ENCODE measurements at places on chromosomes 16 and 17. TPM values are rescaled to one million over a fixed set of nuclear protein-coding genes. Genes with fewer than 3 reads are reported as not detected.

- no peak overlapping the region for H3K4me3 ChIP-seq
- no peaks in the 10 kb centered on the region for H3K36me3 ChIP-seq
- no peak overlapping the region for H3K27ac ChIP-seq
- H3K4me1 ChIP-seq = peaks cover 2% of the 10 kb centered on the region
Measured at GRCh38 chr17:48733632-48734328, 5.2 kb upstream of the HOXB13 start.

- no peaks in the 10 kb centered on the region for H3K4me1 ChIP-seq
- no peak overlapping the region for H3K4me3 ChIP-seq
- no peaks in the 10 kb centered on the region for H3K36me3 ChIP-seq
- DNase-seq = no peak
Measured at GRCh38 chr17:78934681-78935418, 9.7 kb upstream of the TIMP2 start.

- peaks cover 5% of the 10 kb centered on the region for H3K4me1 ChIP-seq
- H3K4me3 ChIP-seq = no peak overlapping the region
- H3K36me3 ChIP-seq = no peaks in the 10 kb centered on the region
- H3K27me3 ChIP-seq = peaks cover 7% of the 10 kb centered on the region
Measured at GRCh38 chr17:27453471-27453870, 2.8 kb upstream of the KSR1 start.

GRCh38 chr17:31843070-31843745, 15.8 kb downstream of the COPRS start:
- H3K27ac ChIP-seq = no peak overlapping the region
- no peaks in the 10 kb centered on the region for H3K27me3 ChIP-seq
- H3K4me3 ChIP-seq = no peak overlapping the region
- H3K4me1 ChIP-seq = no peaks in the 10 kb centered on the region

GRCh38 chr17:7144213-7144612, 29.6 kb upstream of the ASGR2 start:
- no peak for DNase-seq
- H3K4me3 ChIP-seq = no peak overlapping the region
- no peak overlapping the region for H3K27ac ChIP-seq
- H3K36me3 ChIP-seq = no peaks in the 10 kb centered on the region
- no peaks in the 10 kb centered on the region for H3K27me3 ChIP-seq

DNA sequence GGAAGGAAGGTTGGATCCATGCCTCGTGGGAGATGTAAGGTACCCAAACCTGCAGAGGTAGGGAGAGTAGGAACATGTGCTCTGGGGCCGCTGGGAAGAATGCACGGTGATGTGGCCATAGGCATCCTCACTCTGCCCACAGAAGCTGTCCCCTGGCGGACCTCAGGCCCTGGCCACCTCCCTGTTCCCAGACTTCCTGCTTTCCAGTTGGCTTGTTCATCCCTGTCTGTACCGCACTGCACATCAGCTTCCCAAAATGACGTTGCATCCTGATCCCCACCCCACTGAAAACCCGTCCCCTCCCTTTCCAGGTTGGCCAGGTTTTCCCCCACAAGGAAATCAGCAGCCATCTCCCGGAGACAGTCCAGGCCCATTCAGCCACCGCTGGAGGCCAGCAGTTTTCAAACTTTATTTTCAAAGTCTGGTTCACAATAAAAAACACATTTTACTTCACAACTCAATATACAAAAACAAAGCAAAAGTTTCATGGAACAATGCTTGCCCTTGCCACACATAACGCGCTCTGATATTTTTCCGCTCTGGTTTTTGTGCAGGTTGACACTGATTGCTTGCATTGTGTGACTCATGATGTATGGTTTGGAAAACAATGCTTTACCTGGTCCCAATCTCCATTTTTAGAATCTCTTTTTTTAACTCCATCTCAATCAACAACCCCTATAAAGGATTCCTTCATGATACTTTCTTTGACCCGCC, 143.0 kb downstream of the GAS7 start:
- no peak for DNase-seq
- no peaks in the 10 kb centered on the region for H3K4me1 ChIP-seq
- no peak overlapping the region for H3K27ac ChIP-seq
- H3K36me3 ChIP-seq = no peaks in the 10 kb centered on the region
- H3K4me3 ChIP-seq = no peak overlapping the region

DNA sequence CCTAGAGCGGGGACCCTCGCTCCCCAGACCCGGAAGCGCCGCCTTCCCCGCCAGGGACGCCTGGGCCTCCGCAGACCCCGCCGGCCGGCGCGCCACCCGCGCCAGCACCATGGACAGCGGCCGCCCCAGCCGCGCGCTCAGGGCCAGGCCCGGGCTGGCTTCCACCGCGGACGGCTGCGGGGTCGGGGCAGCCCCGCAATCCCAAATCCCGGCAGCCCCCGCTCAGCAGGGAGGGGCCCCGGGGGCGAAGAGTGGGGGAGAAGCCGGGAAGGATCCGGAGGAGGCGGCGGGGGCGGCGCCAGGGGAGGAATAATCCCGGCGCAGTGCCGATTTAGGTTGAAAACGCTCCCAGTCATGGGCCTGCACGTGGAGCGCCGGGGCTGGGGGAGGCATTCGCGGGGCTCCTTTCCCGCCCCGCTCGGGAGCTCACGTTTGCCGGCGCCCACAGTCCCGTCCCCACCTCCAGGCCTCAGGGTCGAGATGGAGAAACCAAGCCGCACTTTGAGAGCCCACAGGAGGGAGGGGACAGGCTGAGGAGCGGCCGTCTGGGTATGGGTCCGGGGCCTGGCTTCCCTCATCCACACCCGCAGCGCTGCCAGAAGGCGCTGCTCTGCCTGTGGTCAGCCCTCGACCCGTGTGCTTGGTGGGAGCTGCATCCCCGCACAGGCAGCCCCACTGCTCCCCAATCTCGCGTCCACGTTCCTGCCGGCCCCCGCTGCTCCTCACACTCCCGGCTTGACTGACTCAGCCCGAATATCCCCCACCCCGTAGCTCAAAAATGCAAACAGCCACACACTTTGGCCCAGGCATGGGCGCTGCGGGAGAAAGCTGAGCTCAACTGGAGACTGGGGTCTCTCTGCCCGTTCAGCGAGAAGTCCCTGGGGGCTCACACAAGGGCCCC, 4.7 kb downstream of the FBXL16 start:
- H3K4me1 ChIP-seq = peaks cover 3% of the 10 kb centered on the region
- H3K27me3 ChIP-seq = peaks cover 80% of the 10 kb centered on the region
- H3K36me3 ChIP-seq = no peaks in the 10 kb centered on the region
- H3K27ac ChIP-seq = no peak overlapping the region
- DNase-seq = no peak

GRCh38 chr16:57500578-57501111, 14.4 kb upstream of the DOK4 start:
- no peaks in the 10 kb centered on the region for H3K36me3 ChIP-seq
- no peaks in the 10 kb centered on the region for H3K27me3 ChIP-seq
- no peak overlapping the region for H3K27ac ChIP-seq

- H3K36me3 ChIP-seq = no peaks in the 10 kb centered on the region
- no peak overlapping the region for H3K4me3 ChIP-seq
- DNase-seq = no peak
- H3K27ac ChIP-seq = no peak overlapping the region
- H3K27me3 ChIP-seq = no peaks in the 10 kb centered on the region
- H3K4me1 ChIP-seq = no peaks in the 10 kb centered on the region
Measured at GRCh38 chr17:9566067-9566466, 9.6 kb downstream of the STX8 start.

- peaks cover 13% of the 10 kb centered on the region for H3K4me1 ChIP-seq
- H3K36me3 ChIP-seq = no peaks in the 10 kb centered on the region
- H3K27me3 ChIP-seq = no peaks in the 10 kb centered on the region
- no peak overlapping the region for H3K27ac ChIP-seq
- no peak for DNase-seq
- no peak overlapping the region for H3K4me3 ChIP-seq
Measured at GRCh38 chr16:88775825-88776224, 9.2 kb downstream of the PIEZO1 start.

DNA sequence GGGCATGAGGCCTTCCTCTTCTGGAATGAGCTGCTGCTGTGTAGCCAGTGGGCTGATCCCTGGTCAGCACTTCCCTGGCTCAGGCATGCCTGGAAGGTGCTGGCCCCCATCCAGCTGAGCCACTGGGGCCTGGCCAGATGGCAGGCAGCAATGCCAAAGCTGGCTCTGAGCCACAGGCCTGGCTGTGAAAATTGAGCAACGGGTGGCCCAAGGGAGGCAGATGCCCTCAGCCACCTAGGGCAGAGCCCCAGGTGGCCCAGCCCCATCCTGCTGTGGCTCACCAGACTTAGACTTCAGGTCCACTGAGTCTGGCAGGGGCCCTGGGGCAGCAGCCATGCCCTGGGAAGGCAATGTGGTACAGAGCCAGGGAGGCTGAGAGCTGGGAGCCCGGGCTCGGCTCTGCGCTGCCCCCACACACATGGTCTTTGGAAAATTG, 8.5 kb upstream of the CRHR1 start:
- no peaks in the 10 kb centered on the region for H3K36me3 ChIP-seq
- H3K4me3 ChIP-seq = no peak overlapping the region
- peaks cover 9% of the 10 kb centered on the region for H3K4me1 ChIP-seq
- H3K27me3 ChIP-seq = no peaks in the 10 kb centered on the region
- no peak overlapping the region for H3K27ac ChIP-seq

DNA sequence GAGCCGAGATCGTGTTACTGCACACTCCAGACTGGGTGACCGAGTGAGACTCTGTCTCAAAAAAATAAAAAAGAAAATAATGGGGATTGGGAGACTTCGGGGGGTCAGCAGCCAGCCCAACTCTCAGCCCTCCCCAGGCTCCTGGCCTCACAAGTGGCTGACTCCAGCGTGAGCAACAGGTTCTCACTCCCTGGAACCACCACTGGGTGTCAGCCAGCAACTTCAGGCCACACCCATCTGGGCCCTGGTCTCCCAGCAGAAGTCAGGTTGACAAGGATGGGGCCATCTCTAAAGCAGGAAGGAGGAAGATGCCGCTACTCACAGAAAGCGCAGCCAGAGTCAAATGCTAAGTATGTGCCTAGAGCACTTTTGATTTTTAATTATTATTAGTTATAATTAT, 139.4 kb downstream of the C16orf78 start:
- no peak overlapping the region for H3K4me3 ChIP-seq
- H3K4me1 ChIP-seq = no peaks in the 10 kb centered on the region
- H3K27ac ChIP-seq = no peak overlapping the region
- DNase-seq = no peak

- H3K4me3 ChIP-seq = no peak overlapping the region
- H3K27ac ChIP-seq = no peak overlapping the region
- H3K4me1 ChIP-seq = no peaks in the 10 kb centered on the region
- DNase-seq = no peak
Measured at GRCh38 chr16:58016840-58017446, 8.6 kb upstream of the MMP15 start.

DNA sequence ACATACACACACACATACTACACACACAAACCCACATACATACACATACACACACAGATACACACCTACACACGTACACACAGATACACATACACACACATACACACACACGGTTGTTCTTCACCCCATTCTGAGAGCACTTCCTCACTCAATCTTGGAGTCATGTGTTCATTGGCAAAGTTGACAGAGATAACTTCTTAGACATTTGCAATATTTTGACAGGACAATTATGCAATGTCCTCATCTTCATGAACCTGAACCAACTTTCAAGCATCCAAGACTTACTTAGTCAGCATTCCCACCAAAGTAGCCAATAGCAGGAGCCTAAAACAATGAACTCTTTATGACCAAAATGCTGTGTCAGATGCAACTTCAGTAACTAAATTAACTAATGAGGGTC, 77.1 kb upstream of the DNAH17 start:
- H3K36me3 ChIP-seq = no peaks in the 10 kb centered on the region
- DNase-seq = no peak
- no peak overlapping the region for H3K4me3 ChIP-seq
- no peaks in the 10 kb centered on the region for H3K4me1 ChIP-seq
- H3K27ac ChIP-seq = no peak overlapping the region

GRCh38 chr16:66935314-66936011, at the start of gene CES2:
Gene CES2, plus strand, starts transcription at chr16:66935516. Its CDS starts 120 bp downstream, at chr16:66935636.
- no peaks in the 10 kb centered on the region for H3K36me3 ChIP-seq
- peaks cover 9% of the 10 kb centered on the region for H3K4me1 ChIP-seq
- peaks cover 8% of the 10 kb centered on the region for H3K27me3 ChIP-seq

GRCh38 chr16:81307770-81308169, 7.0 kb upstream of the GAN start:
- no peaks in the 10 kb centered on the region for H3K4me1 ChIP-seq
- H3K27ac ChIP-seq = no peak overlapping the region
- no peak for DNase-seq
- H3K4me3 ChIP-seq = no peak overlapping the region
- H3K36me3 ChIP-seq = peaks cover 6% of the 10 kb centered on the region

- H3K4me1 ChIP-seq = no peaks in the 10 kb centered on the region
- no peak for DNase-seq
- H3K27me3 ChIP-seq = no peaks in the 10 kb centered on the region
- no peak overlapping the region for H3K27ac ChIP-seq
Measured at GRCh38 chr16:3216263-3216640, 18.7 kb downstream of the ZNF200 start.

DNA sequence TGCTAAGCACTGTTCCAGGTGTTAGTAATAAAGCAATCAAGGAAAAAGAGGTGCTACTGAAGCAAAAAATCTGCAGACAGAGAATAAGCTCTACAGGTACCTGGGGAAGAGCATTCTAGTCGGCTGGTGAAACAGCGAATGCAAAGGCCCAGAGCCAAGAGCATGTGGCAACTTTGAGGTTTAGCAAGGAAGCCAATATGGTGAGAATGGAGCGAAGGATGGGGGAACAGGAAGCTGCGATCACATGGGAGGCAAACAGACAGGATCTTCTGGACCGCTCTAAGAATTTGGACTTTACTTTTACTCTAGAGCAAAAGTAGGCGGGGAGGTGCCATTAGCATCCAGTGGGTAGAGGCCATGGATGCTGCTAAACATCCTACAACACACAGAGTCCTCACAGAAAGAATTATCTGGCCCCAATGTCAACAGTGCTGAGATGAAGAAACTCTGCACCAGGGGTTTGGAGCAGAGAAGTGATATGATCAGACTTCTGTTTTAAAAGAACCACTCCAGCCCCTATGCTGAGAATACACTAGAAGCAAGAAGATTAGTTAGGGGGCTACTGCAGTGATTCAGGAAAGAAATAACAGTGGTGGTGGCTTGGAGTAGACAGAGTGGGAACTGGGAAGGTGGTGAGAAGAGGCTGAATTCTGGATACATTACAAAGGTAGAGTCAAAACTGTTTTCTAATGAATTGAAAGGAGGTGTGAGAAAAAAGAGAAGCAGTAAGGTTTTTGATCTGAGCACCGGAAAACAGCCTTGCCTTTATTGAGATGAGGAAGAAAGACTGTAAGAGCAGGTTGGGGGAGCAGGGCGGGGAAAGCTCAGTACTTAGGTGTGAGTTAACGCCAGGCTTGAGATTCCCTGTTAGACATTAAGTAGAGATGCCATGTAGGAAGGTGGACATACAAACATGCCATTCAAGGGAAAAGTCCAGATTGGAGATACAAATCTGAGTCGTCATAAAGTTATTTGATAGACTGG, 11.0 kb downstream of the EFTUD2 start:
- H3K27ac ChIP-seq = no peak overlapping the region

- DNase-seq = no peak
- no peak overlapping the region for H3K27ac ChIP-seq
- no peak overlapping the region for H3K4me3 ChIP-seq
- no peaks in the 10 kb centered on the region for H3K4me1 ChIP-seq
- no peaks in the 10 kb centered on the region for H3K36me3 ChIP-seq
Measured at GRCh38 chr16:57725151-57725550, 10.4 kb upstream of the KATNB1 start.

GRCh38 chr16:73142053-73142854, 94.3 kb upstream of the ZFHX3 start:
- no peaks in the 10 kb centered on the region for H3K36me3 ChIP-seq
- no peak overlapping the region for H3K4me3 ChIP-seq
- no peak overlapping the region for H3K27ac ChIP-seq
- peaks cover 2% of the 10 kb centered on the region for H3K4me1 ChIP-seq

Gene SYT17
- 5.6 TPM for total RNA-seq

Gene CDRT15L2
- total RNA-seq = not detected

Gene CPPED1
- 11.5 TPM for total RNA-seq

Gene SLC22A31
- 11.1 TPM for total RNA-seq

Gene SNX20
- not detected for total RNA-seq

Gene TEKT5
- not detected for total RNA-seq

Gene PLLP
- 2.3 TPM for total RNA-seq

Gene HOXB8
- not detected for total RNA-seq

Gene AURKB
- total RNA-seq = 160 TPM
